Dermis microvascular lymphatic vessel endothelial cell (primary cell): ENCODE measurements at places on chromosomes 2 and 18. TPM values are rescaled to one million over a fixed set of nuclear protein-coding genes. Genes with fewer than 3 reads are reported as not detected.

DNA sequence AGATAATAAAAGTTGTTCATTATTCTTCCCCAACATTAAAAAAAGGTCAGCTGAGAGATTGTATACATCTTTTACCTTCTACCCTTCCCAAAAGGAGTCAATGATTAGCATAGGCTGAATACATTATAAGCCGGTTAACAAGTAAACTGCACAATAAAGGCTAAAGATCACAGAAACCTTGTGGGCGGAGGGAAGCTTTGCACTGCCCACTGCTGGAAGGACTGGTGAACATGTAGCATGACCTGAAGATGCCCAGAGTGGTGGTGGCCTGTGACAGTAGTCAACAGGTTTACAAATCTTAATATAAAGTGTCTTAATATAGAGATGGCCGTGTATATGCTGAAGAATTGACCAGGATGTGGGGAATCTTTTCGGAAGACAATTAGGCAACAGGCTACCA lies 35.6 kb downstream of the ARL5A start:
- DNase-seq = no peak

GRCh38 chr18:42458226-42458625 lies 503.2 kb downstream of the PIK3C3 start:
- DNase-seq = no peak

DNA sequence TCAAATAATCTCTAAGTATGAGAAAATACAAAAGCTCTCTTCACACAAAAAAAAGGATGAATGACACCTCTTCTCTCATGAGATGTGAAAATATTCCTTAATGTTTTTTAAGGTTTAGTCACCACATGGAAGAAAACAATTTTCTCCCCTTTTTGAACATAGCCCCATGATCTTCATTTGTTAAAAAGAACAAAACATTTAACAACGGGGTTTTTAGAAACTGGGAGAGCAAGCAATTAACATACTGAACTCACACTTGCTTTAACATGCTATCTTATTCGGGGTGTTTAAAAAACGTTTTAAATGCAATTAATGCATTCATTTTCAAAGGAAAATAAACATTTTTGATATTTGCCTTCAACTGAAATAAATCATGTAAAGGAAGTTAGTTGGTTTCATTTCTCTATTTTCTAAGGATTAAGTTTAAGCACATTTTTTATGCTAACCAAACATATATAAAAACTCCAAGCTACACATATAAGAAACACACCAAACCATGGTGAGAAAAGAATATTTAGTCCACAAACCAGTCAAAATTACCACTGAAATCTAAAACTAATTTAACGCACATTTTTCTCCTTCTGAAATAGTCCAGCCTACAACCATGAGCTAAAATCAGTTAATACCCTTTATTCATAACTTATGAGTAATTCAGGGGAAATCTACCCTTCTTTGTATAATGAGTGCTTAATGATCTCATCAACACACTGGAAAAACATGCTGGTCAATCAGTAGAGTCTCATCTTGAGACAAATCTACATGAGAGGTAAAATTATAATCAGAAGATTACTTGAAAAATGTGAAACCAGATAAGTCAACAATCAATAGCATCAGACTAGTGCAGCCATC lies 8.2 kb downstream of the FBXO11 start:
- no peak for DNase-seq

CCDC178 gene
- total RNA-seq = 0.51 TPM in 2 replicates
